ENCODE measurements at places on chromosomes 5 and 9. TPM values are rescaled to one million over a fixed set of nuclear protein-coding genes. Genes with fewer than 3 reads are reported as not detected.

The ANKRD18B gene
- total RNA-seq, result 0.11 TPM

The CDKN2A gene
- total RNA-seq, result 18.1 TPM

The CHSY3 gene
- 4.2 TPM for total RNA-seq

The FAM200C gene
- total RNA-seq, result 7.1 TPM

The C9orf43 gene
- total RNA-seq, result 0.76 TPM

The GABRB2 gene
- not detected for total RNA-seq

The ENTREP1 gene
- total RNA-seq, result not detected

The FXN gene
- total RNA-seq, result 5.6 TPM

The CDX1 gene
- not detected for total RNA-seq

The PCDHAC2 gene
- not detected for total RNA-seq

The MINAR2 gene
- not detected for total RNA-seq

The WDR38 gene
- total RNA-seq, result not detected
